ENCODE measurements at places on chromosomes 1 and 21. TPM values are rescaled to one million over a fixed set of nuclear protein-coding genes. Genes with fewer than 3 reads are reported as not detected.

- no peak for DNase-seq
These were observed 7.6 kb downstream of the FOXO6 start for GRCh38 chr1:41368801-41369200.

DNA sequence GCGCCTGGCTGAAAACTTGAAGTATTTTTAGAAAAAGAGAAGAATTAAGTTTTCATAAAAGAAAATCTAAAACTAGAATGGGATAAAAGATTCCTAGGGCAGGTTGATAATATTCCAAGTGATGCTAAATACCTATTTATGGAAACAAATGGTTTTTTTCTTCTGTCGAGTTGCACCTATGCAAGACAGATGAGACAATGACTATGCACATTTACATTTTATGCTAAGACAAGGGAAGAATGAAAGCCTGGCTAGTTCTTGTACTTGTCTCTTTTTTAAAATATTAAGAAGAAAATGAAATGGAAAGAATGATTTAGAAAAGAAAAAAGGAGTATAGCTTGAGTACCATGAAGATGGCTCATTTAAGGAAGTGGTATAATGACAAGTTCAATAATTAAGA, 24.4 kb upstream of the USP24 start:
- DNase-seq, result no peak

Gene SLC2A5
- 0.16 TPM for polyA plus RNA-seq

Gene SPRR1A
- polyA plus RNA-seq, result 35.0 TPM

Gene CHI3L1
- 0.11 TPM for polyA plus RNA-seq

DNA sequence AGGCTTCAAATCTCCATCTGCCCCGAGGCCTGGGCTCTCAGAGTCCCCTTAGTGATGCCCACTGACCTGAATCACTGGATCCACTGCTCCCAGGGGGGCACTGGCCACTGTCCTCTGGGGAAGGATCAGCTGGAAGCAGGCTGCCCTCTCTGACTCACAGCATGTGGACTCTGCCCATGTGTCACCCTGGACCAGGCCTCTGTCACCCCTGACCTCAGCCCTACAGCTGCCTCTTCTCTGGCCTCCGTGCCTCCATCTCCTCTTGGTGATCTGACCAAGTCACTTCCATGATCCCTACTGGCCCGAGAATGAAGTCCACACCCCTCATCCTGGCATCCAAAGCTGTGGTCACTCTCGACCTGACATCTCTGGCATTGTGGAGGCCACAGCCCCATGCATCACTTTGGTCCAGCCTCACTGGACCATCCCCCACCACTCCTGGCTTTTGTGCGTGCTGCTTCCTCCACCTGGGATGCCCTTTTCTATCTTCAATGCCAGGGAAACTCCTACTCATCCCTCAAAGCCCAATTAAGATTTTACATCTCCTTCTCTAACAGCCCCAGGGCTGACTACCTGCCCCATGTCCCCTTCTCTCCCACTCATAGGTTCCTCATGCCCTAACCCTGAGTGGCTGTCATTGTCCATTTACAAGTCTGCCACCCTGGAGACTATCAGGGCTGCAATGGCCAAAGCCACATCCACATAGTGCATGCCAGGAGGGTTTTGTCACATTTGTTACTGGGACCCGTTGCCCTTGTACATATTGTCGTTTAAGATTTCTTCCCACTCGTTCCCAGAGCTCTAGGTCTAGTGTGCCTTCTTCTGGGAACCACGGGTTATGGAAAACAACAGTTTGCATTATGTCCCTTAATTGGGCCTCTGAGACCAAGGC, 685.0 kb downstream of the MATN1 start:
- no peak for DNase-seq

GRCh38 chr1:87733386-87733785, 404.7 kb downstream of the LMO4 start:
- DNase-seq, result no peak

Gene FLG2
- polyA plus RNA-seq, result 0.15 TPM

DNA sequence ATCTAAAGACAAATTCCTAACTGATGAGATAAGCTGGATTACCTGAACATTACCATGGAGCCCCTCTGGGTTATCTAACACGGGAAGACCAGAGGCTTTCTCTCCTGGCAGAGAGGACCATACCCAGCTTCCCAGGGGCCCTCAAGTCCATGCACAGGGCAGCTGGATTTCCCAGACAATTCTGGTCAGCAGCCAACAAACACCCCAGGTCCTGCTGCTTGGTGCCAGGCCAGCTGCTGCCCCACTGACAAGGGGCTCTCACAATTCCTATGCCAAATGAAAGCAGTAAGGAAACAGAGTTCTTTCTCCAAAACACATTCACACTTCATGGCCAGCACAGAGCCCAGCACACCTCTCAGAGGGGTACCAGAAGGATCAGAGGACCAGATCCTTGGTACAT, 114.2 kb downstream of the HLCS start:
- DNase-seq, result no peak

DNA sequence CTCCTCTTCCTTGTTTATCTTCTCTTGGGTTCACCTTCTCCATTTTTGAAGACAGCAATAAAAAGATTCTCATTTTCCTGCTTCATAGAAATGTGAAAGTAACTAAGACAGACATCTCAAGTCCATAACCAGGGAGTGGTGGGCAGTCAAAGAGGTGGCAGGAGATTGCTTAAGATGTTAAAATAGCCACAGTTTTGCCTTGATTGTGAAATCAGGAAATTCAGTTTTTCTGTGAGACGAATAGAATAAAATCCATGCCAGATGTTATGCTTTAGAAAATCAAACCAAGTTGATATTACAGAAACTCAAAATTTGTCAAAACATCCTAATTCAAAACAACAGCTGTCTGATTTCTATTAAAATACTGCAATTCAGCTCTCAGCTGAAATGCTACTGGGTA, 57.2 kb downstream of the TNN start:
- DNase-seq, result no peak

GRCh38 chr1:26542771-26543451, 13.3 kb downstream of the RPS6KA1 start:
- DNase-seq, result no peak

DNA sequence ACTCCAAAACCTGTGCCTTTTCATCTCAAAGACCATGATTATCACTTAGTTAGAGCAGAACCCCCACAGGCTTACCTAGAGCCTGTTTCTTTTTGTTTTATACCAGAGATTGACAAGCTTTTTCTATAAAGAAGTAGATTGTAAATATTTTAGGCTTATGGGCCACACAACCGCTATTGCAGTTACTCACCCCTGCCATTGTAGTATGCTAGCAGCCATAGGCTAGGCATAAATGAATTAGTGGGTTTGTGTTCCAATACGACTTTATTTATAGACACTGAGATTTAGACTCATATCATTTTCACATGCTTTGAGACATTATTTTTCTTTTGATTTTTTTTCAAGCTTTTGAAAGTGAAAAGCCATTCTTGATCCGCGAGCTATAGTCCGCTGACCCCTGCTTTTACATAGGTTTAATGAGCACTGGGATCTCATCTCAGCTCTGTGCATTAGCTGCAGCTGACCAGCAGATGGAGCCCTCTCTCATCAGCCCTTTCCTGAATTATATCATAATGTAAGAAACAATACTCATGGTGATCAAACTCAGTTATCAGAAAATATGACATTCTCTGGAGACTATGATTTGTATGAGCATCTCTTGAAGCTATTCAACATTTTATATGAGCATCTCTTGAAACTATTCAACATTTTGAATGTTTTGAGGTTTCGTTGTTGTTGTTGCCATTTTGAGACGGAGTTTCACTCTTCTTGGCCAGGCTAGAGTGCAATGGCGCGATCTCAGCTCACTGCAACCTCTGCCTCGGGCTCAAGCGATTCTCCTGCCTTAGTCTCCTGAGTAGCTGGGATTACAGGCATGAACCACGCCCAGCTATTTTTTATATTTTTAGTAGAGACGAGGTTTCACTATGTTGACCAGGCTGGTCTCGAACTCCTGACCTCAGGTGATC, 111.9 kb upstream of the L1TD1 start:
- no peak for DNase-seq

GRCh38 chr1:12055259-12055658, 7.8 kb upstream of the TNFRSF8 start:
- no peak for DNase-seq

Gene LHX8
- polyA plus RNA-seq, result not detected

DNA sequence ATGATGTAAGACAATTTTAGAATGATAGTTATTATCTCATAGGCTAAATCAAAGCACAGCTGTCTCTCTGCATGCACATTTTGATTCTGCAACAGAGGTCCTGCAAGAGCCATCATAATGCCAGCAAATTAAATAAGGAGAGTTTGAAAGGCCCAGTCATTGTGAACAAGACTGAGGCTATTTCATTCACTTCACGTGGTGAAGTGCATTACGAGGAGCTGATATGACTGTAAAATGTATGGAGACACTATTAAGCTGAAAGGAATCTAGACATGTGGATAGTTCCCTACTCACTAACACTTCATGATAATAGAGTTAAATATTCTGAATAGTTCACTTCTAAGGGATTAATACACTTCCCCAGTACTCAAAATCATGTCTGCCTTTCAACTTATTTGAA, 299.0 kb downstream of the SMYD3 start:
- no peak for DNase-seq

DNA sequence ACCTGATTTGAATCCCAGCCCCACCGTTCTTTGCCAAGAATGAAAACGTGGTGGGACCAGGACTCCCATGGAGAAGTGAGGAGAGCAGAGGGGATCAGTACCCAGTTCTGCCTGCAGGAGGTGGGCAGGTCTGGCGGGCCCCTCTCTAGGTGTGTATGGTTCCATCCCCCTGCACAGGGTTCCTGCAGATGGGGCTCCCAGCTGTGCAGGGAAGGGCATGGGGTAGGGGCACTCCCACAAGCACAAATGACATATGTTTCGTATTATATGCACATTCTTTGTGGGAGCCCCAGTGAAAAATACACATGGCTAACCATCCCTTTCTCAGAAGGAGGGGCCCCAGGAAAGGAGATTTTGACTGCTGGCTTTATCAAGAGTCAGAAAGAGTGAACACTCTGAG, 144.6 kb downstream of the PLPP3 start:
- DNase-seq, result no peak

Gene EVA1C
- 10.8 TPM for polyA plus RNA-seq

Gene HSF2BP
- 6.1 TPM for polyA plus RNA-seq

DNA sequence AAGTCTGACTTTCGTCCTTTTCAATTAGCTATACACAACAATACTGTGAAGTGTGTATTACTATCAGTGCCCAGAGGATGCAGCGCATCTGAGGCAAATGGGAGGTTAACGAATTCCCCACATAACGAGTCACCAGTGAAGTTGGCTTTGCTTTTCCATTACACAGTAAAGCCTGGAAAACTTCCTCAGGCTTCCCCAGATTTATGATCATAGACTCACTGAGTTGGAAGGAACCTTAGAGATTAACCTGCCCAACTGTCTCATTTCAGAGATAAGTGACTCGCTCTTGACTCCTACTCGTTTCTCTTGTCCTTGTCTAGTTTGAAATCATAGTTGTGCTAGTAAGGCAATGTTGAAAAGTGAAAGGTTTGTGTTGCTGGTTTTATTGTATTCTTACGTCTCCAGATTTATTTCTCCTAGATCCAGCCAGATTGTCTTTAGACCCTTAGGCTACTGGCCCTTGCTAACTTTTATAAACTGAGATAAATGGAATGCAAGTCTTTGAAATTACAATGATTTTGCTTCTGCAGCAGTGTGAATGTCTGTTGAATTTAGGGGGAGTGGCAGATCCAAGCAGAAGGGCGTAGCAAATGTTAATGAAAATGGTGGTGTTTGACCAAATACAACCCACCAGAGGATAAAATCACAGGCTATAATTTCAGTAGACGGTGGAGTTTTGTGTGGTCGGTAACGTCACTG, 17.3 kb downstream of the S1PR1 start:
- no peak for DNase-seq

Gene ERG
- 0.09 TPM for polyA plus RNA-seq

- no peak for DNase-seq
These were observed 51.3 kb downstream of the MAP10 start for GRCh38 chr1:232856541-232856940.

DNA sequence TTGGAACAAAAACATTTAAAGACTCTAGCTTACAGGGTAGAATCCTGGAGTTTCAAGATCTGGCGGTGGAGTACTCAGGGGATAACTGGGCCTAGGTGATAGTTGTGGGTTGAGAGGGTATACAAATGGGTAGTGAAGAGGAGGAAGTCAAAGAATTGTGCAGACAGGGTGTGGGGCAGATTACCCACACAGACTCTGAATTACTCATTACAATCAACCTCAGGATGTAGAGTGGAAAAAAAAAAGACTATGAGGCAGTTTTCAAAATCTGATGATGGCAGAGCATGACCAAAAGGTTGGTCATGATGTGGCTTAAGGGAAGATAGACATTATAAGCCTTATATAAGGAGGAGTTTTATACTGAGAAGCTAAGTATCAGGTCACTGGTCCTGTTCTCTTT, 44.1 kb upstream of the GLIS1 start:
- DNase-seq, result no peak

Gene SLFNL1
- 0.04 TPM for polyA plus RNA-seq

All from keratinocyte (primary cell).